Uterus (tissue), 4 donors: ENCODE measurements at places on chromosomes 3 and 15. TPM values are rescaled to one million over a fixed set of nuclear protein-coding genes. Genes with fewer than 3 reads are reported as not detected.

DNA sequence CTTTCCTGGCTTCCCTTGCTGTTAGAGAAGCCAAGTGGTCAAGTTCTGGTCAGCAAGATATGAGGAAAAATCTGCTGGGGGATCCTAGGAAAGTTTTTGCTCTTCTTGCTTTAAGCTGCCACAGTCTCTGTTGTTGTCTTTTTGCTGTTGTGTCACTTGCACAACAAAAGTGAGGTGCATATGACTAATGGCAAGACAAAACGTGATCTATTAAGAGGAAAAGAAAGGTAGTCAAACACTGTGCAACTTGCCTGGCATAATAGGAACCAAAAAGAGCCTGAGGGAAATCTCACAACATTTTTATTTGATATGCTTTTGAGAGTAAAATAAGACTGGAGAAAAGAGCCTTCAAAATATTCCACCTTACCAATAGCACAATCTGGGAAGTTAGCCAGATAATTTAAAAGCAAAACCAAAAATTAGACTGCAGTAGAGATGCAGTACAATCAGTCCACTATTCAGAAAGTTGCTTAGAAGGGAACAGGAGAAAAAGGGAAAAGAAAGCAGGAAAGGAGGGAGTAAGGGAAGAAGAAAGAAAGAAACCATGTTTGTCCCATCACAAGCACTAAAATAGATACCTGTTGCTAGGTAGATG lies 110.0 kb upstream of the SLC4A7 start:
- no peak for DNase-seq
- H3K4me3 ChIP-seq, result no peak overlapping the region
- H3K27me3 ChIP-seq, result no peaks in the 10 kb centered on the region

DNA sequence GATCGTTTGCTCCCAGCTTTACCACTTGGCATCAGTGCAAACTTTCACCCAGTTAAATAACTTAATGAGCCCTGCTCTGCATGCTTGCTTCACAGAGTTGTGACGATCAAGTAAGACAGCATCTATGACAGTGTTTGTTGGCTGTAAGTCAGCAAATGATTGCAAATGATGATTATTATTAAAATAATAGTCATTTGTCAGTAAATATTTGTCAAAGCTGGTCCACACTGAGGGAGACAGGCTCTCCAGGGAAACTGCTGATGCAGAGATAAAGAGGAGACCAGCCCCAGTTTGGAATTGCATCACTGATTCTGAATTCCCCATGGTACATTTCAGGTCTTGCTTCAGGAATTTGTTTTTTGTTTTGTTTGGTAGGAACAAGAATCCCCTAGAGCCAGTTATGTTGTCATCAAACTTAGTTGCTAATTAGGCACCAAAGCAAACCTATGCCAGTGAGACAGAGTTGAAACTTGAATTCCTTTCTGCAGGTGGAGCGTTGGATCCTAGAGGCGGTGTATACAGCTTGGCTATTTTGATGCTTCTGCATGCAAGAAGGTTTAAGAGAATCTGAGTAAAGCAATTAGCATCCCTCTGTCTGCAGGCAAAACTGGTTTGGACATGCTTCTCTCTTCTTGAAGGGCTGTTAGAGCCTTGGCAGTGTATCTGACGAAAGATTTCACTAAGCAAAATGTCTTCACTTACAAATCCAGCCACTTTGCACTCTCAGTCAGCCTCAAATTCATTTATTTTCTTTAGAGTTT lies 338.6 kb upstream of the TPRG1 start:
- H3K27ac ChIP-seq, result peak overlapping the region; percentile 13
- no peaks in the 10 kb centered on the region for H3K36me3 ChIP-seq
- DNase-seq, result no peak
- H3K27me3 ChIP-seq, result no peaks in the 10 kb centered on the region

DNA sequence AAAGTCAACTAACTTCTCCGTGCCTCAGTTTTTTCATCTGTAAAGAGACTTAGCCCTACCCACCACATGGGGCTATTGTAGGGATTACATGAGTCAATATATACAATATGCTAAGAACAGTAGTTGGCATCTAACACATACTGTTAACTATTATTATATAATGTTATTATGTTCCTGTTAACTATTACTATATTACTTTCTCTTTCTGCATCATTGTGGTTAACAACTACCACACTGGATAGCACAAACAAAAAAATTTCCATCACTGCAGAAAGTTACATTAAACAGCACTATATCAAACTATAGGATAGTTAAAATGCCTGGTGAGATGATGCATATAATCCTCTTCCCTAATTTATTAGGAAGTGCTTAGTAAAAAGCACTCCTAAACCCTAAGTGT lies 23.7 kb downstream of the STAG1 start:
- H3K27me3 ChIP-seq, result no peaks in the 10 kb centered on the region
- peak overlapping the region; percentile 3 for H3K4me3 ChIP-seq
- H3K27ac ChIP-seq, result no peak overlapping the region
- H3K36me3 ChIP-seq, result no peaks in the 10 kb centered on the region

- H3K4me1 ChIP-seq, result peaks cover 8% of the 10 kb centered on the region
- H3K27ac ChIP-seq, result no peak overlapping the region
- H3K4me3 ChIP-seq, result no peak overlapping the region
- DNase-seq, result no peak
These were observed 66.4 kb downstream of the TCF12 start for GRCh38 chr15:56984681-56985481.

DNA sequence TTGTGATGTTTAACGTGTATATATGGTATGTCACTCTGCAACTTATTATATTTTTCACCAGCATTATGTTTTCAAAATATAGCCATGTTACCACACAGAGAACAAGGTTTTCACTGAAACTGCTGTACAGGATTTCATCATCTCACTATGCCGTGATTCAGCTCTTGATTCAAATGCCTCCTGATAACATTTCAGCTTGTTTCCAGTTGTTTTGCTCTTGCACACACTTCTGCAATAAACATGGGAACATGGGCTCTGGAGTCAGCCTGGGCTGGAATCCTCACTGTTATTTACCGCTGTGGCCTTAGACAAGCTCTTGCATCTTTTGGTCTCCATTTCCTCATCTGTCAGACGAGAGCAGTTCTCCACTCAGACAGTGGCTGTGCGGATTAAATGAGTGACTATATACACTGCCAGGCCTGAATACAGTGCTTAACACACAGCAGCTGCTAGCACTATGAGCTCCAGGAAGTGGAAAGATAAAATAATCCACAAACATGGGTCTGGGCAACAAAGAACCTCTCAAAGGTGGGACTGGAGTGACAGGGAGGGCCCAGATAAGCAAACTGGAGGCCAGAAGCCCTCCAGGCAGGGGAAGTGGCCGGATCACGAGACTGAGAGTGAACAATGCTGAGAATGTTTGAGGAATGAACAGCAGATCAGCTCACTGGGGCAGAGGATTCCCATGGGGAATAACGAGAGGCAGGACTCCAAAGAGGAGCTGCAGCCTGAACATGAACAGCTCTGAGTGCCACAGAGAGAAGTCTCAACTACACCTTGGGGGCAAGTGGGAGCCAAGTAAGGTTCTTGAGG lies 17.7 kb downstream of the NTRK3 start:
- H3K27me3 ChIP-seq, result no peaks in the 10 kb centered on the region
- H3K4me3 ChIP-seq, result no peak overlapping the region
- DNase-seq, result no peak
- H3K4me1 ChIP-seq, result no peaks in the 10 kb centered on the region
- peak overlapping the region; percentile 30 for H3K27ac ChIP-seq

GRCh38 chr15:34038023-34038870 lies 757 bp downstream of the AVEN start:
- no peaks in the 10 kb centered on the region for H3K36me3 ChIP-seq
- no peaks in the 10 kb centered on the region for H3K4me1 ChIP-seq
- H3K27ac ChIP-seq, result peak overlapping the region; percentile 93

DNA sequence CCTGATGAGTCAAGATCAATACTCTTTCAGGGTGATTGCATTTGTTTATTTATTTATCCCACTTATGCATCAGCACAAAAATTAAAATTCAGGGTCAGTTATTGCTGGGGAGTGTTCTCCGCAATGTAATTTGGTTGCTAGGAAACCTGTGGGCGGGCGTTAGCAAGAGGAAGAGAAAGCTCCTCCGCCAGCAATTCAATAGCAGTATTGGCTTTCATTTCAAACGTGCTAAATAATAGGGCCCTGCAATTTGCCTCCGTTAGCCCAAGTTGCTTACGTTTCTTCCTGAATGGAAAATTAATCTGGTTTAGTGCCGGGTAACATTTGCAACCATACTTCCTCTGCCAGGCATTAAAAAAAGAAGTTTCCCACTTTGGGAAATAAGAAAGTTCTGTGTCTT lies 35.5 kb upstream of the PLCL2 start:
- H3K36me3 ChIP-seq, result no peaks in the 10 kb centered on the region
- no peaks in the 10 kb centered on the region for H3K4me1 ChIP-seq
- no peak overlapping the region for H3K27ac ChIP-seq
- no peak overlapping the region for H3K4me3 ChIP-seq

- no peak for DNase-seq
- H3K4me1 ChIP-seq, result no peaks in the 10 kb centered on the region
- H3K4me3 ChIP-seq, result no peak overlapping the region
- H3K27ac ChIP-seq, result no peak overlapping the region
- H3K27me3 ChIP-seq, result no peaks in the 10 kb centered on the region
These were observed 37.5 kb upstream of the FSIP1 start for GRCh38 chr15:39820050-39820602.

GRCh38 chr15:47206358-47206978 lies 510.8 kb upstream of the SEMA6D start:
- no peak overlapping the region for H3K27ac ChIP-seq
- no peak overlapping the region for H3K4me3 ChIP-seq
- H3K36me3 ChIP-seq, result no peaks in the 10 kb centered on the region
- DNase-seq, result no peak
- no peaks in the 10 kb centered on the region for H3K4me1 ChIP-seq

DNA sequence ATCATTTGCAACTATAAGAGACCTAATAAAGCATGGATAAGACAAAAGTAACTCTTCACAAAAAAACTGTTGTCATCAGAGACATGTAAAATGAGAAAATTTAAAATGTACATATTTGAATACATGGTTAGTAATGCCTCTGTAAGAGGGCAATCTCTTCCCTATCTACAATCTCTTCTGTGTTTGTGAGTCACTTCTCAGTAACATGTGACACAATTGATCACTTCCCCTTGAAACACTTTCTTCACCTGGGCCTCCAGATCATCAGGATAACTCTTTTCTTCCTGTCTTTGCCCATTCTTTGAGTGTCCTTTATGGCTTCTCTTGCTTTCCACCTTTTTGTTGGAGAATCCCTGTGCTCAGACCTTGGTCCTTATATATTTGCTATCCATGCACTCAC lies 50.4 kb downstream of the TFDP2 start:
- H3K36me3 ChIP-seq, result no peaks in the 10 kb centered on the region
- no peak for DNase-seq
- no peak overlapping the region for H3K27ac ChIP-seq

GRCh38 chr3:177201700-177202397 lies 4.6 kb upstream of the TBL1XR1 start:
- no peaks in the 10 kb centered on the region for H3K27me3 ChIP-seq
- H3K27ac ChIP-seq, result no peak overlapping the region
- H3K36me3 ChIP-seq, result no peaks in the 10 kb centered on the region
- no peak overlapping the region for H3K4me3 ChIP-seq

GRCh38 chr3:113838631-113839209 lies at the start of gene GRAMD1C:
TSS of gene GRAMD1C (plus strand) at chr3:113838788. CDS start at chr3:113838910, 122 bp downstream.
- no peaks in the 10 kb centered on the region for H3K36me3 ChIP-seq
- H3K27ac ChIP-seq, result peak within 1 kb of the TSS; percentile 61
- peak within 1 kb of the TSS; percentile 39 for H3K4me3 ChIP-seq
- DNase-seq, result peak; percentile 81
- no peaks in the 10 kb centered on the region for H3K27me3 ChIP-seq

GRCh38 chr15:64552281-64552948 lies 92.0 kb downstream of the ZNF609 start:
- no peaks in the 10 kb centered on the region for H3K4me1 ChIP-seq
- H3K27ac ChIP-seq, result no peak overlapping the region
- H3K27me3 ChIP-seq, result no peaks in the 10 kb centered on the region
- no peak for DNase-seq
- no peaks in the 10 kb centered on the region for H3K36me3 ChIP-seq
- no peak overlapping the region for H3K4me3 ChIP-seq

DNA sequence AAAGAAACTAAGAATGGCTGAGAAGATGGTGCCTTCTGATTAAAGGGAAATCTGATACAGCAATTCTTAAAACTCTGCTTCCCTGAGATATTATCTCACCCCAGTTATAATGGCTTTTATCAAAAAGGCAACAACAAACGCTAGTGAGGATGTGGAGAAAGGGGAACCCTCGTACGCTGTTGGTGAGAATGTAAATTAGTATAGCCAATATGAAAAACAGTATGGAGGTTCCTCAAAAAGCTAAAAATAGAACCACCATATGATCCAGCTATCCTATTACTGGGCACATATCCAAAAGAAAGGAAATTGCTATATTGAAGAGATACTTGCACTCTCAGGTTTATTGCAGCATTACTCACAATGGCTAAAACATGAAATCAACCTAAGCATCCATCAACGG lies 65.1 kb downstream of the GOLIM4 start:
- DNase-seq, result no peak
- no peaks in the 10 kb centered on the region for H3K27me3 ChIP-seq
- H3K4me1 ChIP-seq, result no peaks in the 10 kb centered on the region
- no peaks in the 10 kb centered on the region for H3K36me3 ChIP-seq
- no peak overlapping the region for H3K27ac ChIP-seq

Gene GOLGA8N
- 22.0 TPM for total RNA-seq

Gene DAZL
- 0.21 TPM for total RNA-seq

Gene TGFBR2
- total RNA-seq, result 255 TPM

Gene STAB1
- total RNA-seq, result 55.3 TPM

Gene CHRD
- total RNA-seq, result 24.8 TPM

Gene PPARG
- total RNA-seq, result 17.4 TPM

Gene MRPL3
- 137 TPM for total RNA-seq

Gene PATL2
- total RNA-seq, result 2.0 TPM

Gene OR5K2
- not detected for total RNA-seq

Gene TICRR
- total RNA-seq, result not detected

Gene MEGF11
- 0.76 TPM for total RNA-seq
